ENCODE measurements at places on chromosomes 13 and 19.

DNA sequence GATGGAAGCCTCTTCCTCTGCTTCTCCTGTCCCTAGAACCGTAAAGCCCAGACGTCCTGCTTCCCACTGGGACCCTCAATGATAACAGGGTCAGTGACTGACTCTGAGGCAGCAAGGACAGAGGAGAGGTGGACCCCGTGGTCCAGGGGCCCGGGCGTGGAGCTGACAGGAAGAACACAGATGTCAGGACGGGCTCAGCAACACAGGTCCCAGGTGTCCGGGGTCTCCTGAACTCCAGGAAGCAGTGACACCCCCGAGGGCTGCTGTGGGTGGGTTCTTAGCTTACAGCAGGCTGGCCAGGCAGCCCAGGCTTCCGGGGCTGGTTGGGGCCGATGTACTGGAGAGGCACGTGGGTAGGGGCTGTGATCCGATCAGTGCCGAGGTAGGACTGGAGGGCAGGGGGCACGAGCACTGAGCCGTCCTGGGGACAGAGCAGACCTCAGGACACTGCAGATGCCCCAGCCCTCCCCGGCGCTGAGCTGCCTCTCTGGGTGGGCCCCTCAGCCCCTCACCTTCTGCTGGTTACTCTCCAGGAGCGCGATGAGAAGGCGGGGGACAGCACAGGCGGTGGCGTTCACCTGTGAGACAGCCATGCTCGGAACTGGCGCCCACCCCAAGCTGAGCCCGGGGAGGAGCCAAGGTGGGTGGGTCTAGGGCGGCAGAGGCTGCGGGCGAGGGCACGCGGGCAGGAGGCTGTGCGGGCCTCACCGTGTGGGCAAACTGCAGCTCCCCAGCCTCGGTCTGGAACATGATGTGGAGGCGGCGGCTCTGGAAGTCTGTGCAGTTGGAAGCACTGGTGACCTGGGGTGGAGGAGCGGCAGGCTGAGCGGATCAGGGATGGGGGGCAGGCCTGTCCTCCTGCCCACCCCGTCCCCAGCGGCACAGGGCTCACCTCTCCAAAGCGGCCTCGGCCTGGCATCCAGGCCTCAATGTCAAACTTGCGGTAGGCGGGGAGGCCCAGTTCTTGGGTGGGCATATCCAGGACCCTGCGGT is 3.6 kb upstream of the CCER2 start:
- DNase-seq: no peak

DNA sequence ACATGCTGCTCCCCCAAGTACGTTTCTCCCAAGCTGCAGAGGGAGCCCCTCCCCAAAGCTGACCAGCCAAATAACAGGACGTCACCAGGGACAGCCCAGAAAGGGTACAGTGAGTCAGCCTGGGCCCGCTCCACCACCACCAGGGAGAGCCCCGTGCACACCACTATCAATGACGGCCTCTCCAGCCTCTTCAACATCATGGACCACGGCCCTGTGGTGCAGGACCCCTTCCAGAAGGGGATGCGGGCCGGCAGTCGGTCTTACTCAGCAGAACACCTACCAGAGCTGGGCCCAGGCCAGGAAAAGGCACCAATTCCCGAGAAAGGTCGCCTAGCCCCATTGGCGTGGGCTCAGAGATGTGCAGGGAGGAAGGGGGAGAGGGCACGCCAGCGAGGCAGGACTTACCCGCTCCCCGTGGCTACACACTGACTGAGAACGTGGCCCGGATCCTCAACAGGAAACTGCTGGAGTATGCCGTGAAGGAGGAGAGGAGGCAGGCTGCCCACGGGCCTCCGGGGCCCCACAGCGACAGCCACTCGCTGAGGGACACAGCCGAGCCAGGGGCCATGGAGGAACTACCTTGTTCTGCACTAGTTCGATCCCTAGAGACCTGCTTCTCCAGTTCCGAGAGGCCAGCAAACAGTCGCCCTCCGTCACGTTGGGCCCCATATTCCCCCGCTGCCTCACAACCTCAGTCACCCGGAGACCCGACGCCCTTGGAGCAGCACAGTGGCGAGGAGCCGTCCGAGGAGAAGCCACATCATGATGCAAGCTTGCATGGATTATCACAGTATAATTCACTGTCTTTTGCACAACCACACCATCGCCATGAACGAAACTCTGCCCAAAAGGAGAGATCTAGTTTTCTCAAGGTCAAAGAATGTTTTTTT is 815.9 kb upstream of the KLHL1 start:
- DNase-seq: no peak

- DNase-seq: no peak
Measured at GRCh38 chr19:7928741-7929701, 3.1 kb upstream of the CTXN1 start.

- DNase-seq: no peak
Measured at GRCh38 chr13:36865265-36865664, 46.2 kb downstream of the RFXAP start.

DNA sequence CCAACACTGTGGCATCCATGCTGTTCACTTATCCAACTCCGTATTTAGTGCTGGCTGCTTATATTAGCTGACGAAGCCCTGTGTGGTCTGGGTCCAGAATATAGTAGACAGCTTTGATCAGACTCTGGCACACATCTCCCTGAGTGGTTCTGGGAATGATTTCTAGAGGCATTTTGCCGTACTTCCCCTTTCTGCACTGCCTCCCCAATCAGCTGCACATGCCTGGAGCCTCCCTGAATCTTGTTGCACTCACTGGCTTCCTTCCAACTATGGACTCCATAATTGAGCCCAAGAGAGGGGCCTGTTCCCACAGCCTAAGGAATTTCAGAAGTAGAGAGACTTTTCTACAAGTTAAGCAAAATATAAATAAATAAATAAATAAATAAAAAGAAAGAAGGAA is 30.4 kb upstream of the PCDH8 start:
- DNase-seq: no peak

DNA sequence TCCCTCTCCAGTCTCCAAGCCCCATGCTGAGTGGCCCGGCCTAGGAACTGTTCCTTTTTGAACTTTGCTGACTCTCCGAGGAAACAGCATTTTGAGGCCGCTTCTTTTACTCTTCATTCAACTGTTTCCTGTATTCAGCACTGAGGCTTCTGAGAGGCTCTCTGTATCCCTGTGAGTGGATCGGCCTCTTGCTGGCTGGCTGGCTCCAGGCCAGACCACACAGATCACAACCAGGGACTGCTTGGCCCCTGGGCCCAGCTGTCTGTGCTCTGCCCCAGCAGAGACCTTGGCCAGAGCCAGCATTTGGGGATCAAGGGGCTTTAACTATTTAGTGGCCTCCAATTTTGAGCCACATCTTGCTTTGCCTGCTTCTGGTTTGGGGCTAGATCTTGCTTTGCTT is 75.6 kb upstream of the KL start:
- DNase-seq: no peak

- DNase-seq: no peak
Measured at GRCh38 chr13:80359414-80359777, 18.5 kb upstream of the SPRY2 start.
